CMK (cell line): ENCODE measurements at places on chromosomes 1 and 21.

GRCh38 chr1:54609301-54609921 is 13.9 kb downstream of the FAM151A start:
- no peak for DNase-seq

DNA sequence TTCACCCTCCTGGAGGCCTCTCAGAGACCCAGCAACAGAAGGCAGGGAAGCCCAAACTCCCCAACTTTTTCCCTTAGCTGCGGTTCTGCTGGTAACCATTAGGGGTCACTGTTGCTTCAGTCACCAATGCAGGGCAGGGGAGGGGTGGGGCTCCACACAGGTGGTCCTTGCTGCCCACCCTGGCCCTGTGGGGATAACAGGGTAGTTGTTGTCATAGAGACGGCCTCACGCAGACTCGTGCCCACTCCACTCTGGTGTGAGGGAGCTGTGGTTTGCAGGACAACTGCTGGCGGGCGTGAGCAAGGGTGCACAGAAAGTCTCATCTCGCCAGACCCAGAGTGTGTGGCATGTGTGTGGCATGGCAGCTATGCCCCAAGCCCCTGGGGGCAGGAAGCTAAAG is 19.9 kb downstream of the INSRR start:
- DNase-seq, result no peak

GRCh38 chr1:30526652-30527345 is 196.6 kb downstream of the MATN1 start:
- DNase-seq, result no peak

GRCh38 chr1:154581766-154582165 is 14.2 kb downstream of the CHRNB2 start:
- no peak for DNase-seq

GRCh38 chr1:167909691-167910180 is 4.2 kb downstream of the ADCY10 start:
- peak; percentile 45 for DNase-seq

DNA sequence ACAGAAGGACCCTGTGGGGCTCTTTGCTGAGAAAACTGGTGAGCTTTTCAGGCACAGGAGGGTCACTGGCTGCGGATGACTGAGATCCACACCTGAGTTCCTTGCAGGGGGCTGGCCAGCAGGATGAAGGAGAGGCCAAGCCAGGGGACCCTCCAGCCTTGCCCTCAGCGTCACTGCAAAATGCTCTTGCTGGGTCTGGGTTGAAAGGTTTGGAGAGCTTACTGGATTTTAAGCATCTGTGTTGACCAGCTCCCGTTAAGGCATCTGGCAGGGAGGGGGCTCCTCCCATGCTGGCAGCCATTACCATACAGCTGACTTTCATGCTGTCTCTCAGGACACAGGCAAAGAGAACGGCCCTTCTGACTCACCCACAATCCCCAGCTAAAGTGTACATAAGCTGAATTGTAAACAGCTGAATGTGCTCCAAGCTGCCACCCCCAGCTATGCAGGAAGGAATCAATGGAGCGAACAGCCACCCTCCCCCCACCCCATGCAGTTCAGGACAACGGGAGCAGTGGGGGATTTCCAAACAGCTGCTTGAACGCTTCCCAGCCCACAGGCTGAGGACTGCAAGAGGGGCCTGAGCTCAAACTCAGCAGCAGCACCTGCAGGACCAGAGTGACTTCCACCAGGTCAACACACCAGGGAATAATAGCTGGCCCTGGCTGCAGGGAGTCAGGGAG is 21.3 kb upstream of the A3GALT2 start:
- DNase-seq, result no peak

DNA sequence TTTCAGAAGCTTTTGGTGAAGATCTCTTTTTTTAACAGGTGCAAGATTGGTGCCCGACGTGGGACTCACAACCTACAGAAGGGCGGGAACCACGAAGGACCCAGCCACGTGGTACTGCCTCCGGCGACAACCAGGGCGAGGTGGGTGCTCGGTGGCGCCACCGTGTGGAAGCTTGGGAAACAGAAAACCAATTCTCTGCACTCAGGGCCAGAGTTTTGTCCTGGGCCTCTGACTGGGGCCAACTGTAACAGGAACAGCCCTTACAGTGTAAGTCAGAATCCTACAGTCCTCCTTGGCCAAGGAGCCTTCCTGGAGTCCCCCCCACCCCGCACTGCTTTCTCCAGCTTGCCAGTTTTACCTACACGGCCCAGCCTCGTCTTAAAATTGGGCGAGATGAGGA is 11.6 kb upstream of the S100A7A start:
- peak; percentile 11 for DNase-seq

DNA sequence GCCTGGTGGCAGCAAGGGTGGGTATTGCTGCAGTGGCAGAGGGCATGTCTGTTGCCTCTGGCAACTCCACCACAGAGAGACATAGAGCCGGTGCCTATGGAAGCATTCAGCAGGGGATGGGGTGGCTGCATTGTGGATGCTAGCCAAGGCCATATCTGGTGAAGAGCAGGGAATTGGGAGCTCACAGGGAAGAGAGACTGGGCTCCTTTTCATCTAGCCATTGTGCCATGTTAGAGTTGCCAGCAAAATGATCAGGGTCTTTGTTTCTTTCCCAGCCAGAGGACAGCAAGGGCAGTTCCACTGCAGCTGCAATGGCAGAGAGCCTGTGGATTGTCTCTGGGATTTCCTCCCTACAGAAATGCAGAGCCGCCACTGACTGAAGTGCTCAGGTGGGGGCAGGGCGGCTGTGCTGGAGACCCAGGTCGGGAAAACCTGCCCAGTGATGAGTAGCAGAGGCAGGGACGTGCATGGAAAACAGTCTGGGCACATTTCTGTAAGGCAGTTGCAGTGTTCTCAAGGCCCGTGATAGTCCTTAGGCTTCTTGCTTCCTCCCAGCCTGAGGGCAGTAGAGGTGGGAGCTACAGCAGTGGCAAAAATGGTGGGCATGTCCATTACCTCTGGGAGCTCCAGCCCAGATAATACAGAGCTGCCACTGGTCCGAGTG is 40.2 kb upstream of the CYP4X1 start:
- DNase-seq, result no peak

- no peak for DNase-seq
Observed at GRCh38 chr1:206859082-206859521, 6.3 kb upstream of the IL20 start.

DNA sequence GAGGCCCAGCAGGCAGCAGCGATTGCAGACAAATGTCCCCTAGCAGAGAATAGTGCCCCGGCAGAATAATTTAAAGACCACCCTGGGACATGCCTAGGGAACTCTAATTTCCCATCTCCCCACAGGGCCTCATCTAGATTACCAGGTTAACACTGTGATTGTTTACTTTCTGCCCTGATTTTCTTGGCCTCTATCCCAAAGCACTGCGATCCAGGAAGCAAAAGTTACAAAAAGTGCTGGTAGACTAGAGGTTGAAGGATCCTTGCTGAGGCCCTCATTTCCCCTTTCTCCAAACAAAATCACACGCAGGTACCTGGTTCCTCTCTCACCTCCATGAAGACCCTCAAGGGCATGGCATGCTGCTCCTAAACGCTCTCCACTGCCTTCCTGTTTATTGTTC is 229.7 kb downstream of the C1orf94 start:
- no peak for DNase-seq

DNA sequence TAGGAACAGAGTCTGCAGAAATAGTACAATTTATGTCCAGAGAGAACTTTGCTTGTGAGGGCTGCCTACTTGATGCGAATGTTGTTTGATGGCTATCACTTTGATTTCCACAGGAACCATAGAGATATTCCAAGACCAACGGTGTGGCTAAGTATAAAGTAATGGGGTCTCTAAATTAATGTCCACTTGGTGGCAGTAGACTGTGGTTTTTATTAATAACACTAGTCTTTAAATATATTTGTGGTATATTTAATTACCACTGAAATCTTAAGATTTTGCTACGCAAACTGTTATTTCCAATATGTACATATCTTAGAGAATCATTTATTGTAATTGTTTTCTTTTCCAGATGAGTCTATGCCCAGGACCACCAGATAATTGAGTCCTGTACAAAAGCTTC is 647.9 kb downstream of the PLA2G4A start:
- no peak for DNase-seq

- no peak for DNase-seq
Observed at GRCh38 chr1:33876970-33877650, 13.2 kb downstream of the HMGB4 start.

GRCh38 chr1:69524015-69524414 is 43.7 kb upstream of the LRRC7 start:
- DNase-seq, result no peak

GRCh38 chr1:64574301-64574700 is 104.4 kb downstream of the CACHD1 start:
- no peak for DNase-seq

- DNase-seq, result no peak
Observed at GRCh38 chr1:94385308-94385929, 32.8 kb upstream of the ABCD3 start.

DNA sequence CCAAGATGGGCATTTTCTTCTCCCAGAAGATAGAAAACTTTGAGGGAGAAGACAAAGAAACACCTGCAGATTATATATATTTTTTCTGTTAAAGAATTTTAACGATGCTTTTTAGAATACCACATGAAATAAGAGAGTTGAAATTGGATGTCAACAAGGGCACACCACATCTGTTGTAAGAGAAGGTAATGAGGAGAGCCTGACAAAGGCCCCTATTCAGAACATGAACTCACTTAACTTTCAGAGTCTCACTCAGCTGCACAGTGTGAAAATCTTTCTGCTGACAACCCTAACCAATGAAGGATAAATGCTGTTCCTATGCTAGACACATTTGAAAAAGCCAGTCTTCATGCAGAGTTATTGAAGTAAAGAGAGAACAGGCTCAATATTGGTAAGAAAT is 7.3 kb downstream of the KRTAP22-2 start:
- no peak for DNase-seq

DNA sequence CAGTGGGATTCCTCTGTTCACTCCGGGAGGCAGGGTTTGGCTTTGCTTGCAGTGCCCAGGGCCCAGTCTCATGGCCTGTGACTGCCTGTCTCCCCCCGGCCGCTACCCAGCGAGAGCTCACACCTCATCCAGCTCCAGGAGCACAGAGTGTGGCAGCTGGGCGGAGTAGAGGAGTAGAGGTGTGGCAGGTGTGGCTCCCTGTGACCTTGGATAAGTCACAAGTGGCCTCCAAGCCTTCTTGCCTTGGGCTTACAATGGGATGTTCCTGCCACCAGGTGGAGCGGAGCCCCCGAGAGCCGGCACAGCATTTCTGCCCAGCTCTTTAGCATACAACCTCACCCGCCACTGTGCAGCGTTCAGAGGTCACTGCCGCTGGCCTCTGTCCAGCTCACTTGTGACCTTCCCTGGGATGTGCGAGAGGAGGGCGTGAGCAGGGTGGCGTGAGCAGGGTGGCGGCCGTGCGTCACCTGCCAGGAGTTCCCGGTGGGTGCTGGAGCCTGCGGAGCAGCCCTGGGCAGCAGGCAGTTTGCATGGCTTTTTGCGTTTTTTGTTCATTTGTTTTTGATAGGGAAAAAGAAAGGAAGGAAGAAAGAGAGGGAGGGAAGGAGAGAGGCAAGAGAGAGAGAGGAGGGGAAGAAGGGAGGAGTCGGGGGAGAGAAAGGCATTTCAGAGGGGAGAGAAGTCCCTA is 42.4 kb downstream of the CRYAA start:
- DNase-seq, result no peak

- peak; percentile 21 for DNase-seq
Observed at GRCh38 chr21:27802816-27803475, 836.1 kb upstream of the ADAMTS5 start.

- peak; percentile 58 for DNase-seq
Observed at GRCh38 chr21:21003701-21004100, 5.5 kb downstream of the NCAM2 start.

DNA sequence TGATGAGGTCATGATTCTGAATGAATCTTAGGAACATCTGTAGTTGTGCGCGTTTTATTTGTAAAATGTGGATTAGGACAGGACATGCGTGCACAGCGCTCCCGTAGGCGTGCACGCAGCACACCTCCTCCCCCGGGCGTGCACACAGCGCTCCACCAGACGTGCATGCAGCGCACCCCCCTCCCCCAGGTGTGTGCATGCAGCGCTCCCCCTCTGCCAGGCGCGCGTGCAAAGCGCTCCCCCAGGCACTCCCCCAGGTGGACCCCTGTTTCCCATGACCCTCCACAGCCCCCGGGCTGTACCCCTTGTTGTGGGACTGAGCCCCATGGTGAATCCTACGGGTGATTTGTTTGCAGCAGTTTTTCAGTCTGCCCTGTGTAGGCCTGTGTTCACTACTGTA is 61.6 kb downstream of the S100B start:
- DNase-seq, result no peak

- peak; percentile 63 for DNase-seq
Observed at GRCh38 chr1:71049951-71050598, 2.5 kb upstream of the PTGER3 start.

- no peak for DNase-seq
Observed at GRCh38 chr1:95048317-95048716, 24.4 kb downstream of the ALG14 start.
